ENCODE measurements at places on chromosomes 2 and 18.

- no peak for DNase-seq
- H3K27me3 ChIP-seq, result no peaks in the 10 kb centered on the region
- peak overlapping the region; percentile 98 for H3K27ac ChIP-seq
- peak overlapping the region; percentile 78 for H3K4me3 ChIP-seq
- H3K36me3 ChIP-seq, result no peaks in the 10 kb centered on the region
Observed at GRCh38 chr2:70089983-70090525, 2.8 kb downstream of the PCBP1 start.

GRCh38 chr2:1715184-1716013 is 28.9 kb downstream of the PXDN start:
- no peaks in the 10 kb centered on the region for H3K36me3 ChIP-seq
- H3K27me3 ChIP-seq, result no peaks in the 10 kb centered on the region
- H3K27ac ChIP-seq, result peak overlapping the region; percentile 60
- peak; percentile 69 for DNase-seq

DNA sequence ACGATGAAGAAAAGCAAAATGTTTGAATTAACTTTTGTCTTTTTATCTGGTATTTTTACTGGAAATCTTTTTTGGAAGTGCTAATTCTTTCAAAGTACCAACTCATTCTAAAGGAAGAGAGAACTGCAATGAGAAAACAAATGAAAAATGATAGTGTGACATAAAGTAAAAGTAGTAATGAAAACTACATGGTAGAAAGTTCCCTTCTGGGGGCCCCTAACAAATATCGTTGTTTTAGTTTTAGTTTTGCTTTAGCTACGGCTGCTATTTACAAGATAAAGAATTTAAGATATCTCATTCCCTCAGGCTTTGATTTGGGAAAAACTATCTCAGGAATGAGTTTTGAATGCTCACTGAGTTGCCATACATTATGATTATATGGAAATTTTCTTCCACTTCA is 161.4 kb downstream of the XIRP2 start:
- H3K4me3 ChIP-seq, result no peak overlapping the region
- no peak overlapping the region for H3K27ac ChIP-seq
- H3K4me1 ChIP-seq, result no peaks in the 10 kb centered on the region
- H3K27me3 ChIP-seq, result no peaks in the 10 kb centered on the region
- no peaks in the 10 kb centered on the region for H3K36me3 ChIP-seq

GRCh38 chr2:149155196-149155969 is 116.9 kb downstream of the LYPD6B start:
- DNase-seq, result no peak
- no peaks in the 10 kb centered on the region for H3K36me3 ChIP-seq
- no peaks in the 10 kb centered on the region for H3K4me1 ChIP-seq
- no peak overlapping the region for H3K4me3 ChIP-seq
- H3K27me3 ChIP-seq, result no peaks in the 10 kb centered on the region

- H3K27ac ChIP-seq, result no peak overlapping the region
- H3K27me3 ChIP-seq, result peaks cover 3% of the 10 kb centered on the region
- no peaks in the 10 kb centered on the region for H3K4me1 ChIP-seq
- DNase-seq, result no peak
Observed at GRCh38 chr2:238239543-238239862, 335 bp downstream of the HES6 start.

DNA sequence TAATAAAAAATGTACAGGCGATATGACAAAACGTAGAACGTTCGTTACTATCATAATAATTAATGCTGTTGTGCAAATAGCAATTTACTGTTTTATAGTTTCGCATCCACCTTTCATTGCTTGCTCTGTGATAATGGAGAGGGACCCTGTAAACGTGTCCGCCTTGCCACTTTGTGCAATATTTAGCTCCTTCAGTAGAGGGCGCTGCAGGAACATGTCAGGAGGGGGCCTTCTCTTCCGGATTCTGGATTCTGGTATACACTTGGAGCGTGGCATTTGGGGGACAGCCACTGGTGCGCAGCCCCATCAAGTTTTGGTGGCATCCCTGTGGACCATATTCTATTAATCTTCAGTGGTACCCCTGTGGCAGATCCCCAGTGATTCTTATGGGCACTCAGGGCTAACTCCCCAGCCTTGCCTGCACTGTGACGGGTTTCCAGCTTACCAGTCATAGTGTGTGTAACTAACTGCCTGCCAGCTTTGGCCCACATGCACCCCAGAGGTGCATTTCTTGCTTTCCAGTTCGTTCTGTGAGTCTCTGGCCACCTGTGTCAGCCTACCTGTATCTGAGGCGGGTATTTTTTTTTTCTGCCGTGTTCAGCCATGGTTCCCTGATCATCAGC is 140.3 kb downstream of the CYRIA start:
- no peaks in the 10 kb centered on the region for H3K27me3 ChIP-seq
- no peaks in the 10 kb centered on the region for H3K36me3 ChIP-seq
- no peak overlapping the region for H3K4me3 ChIP-seq
- no peak overlapping the region for H3K27ac ChIP-seq

DNA sequence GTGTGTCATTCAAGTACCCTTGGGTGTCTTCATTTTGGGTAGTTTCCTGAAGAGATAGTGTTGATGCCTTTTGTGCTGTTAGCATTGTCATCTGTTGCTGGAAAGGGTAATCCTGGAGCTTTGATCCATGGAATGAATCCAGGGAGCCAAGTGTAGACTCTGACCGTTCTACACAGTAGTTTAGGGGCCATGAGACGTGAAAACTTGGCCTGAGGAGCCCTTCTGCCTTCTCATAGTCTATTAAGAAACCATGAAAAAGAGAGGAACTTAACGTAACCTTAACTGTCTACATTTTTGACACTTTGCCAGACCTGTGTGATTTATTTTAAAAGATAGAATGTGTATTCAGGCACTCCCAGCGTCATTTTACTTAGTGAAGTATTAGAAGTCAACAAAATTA is 194.0 kb downstream of the BABAM2 start:
- H3K27ac ChIP-seq, result no peak overlapping the region
- H3K27me3 ChIP-seq, result no peaks in the 10 kb centered on the region
- no peaks in the 10 kb centered on the region for H3K4me1 ChIP-seq
- DNase-seq, result no peak
- no peak overlapping the region for H3K4me3 ChIP-seq

- H3K4me3 ChIP-seq, result no peak overlapping the region
- no peak overlapping the region for H3K27ac ChIP-seq
- no peaks in the 10 kb centered on the region for H3K36me3 ChIP-seq
- H3K27me3 ChIP-seq, result no peaks in the 10 kb centered on the region
Observed at GRCh38 chr18:36527740-36528455, 230.4 kb downstream of the FHOD3 start.

DNA sequence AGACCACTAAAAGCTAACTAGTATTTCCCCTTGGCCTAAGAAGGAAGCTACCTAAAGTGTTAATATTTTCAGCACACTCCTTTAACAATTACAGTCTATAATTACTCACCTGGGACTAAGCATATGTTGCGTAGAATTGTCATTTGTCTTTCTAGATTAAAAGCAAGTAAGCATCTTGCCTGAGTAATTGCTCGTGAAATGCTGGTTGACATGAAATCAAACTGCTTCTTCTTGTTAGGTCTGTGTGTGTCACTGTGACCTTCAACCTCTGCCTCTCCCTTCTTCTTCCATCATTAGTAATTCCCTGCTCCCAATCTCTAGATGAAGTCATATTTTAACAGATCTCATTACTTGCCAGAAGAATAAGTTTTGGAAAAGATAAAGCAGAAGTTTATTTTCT is 212.2 kb downstream of the XIRP2 start:
- H3K4me1 ChIP-seq, result no peaks in the 10 kb centered on the region
- H3K27ac ChIP-seq, result no peak overlapping the region
- H3K36me3 ChIP-seq, result no peaks in the 10 kb centered on the region
- no peaks in the 10 kb centered on the region for H3K27me3 ChIP-seq

DNA sequence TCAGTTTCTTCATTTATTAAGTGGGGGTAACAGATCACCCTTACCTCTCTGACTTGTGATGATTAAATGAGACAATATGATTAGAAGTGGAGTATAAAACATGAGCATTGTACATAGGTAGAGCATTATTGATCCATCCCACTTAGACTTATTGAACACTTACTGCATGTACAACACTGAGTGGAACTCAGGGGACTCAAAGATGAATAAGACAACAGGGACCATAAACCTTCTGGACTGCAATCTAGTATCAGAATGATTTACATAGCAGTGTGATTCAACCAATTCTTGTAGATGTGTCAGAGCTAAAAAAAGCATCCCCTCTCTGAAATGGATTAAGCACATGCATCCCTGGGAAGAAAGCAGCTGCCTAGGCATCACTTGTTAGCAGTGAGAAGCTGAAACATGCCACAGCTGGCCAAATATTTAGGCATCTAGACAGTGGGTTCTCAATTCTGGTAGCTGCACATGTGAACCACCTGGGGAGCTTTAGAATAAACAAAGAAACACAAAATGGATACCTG is 111.5 kb downstream of the CYRIA start:
- no peaks in the 10 kb centered on the region for H3K27me3 ChIP-seq
- H3K4me3 ChIP-seq, result no peak overlapping the region
- no peak for DNase-seq

DNA sequence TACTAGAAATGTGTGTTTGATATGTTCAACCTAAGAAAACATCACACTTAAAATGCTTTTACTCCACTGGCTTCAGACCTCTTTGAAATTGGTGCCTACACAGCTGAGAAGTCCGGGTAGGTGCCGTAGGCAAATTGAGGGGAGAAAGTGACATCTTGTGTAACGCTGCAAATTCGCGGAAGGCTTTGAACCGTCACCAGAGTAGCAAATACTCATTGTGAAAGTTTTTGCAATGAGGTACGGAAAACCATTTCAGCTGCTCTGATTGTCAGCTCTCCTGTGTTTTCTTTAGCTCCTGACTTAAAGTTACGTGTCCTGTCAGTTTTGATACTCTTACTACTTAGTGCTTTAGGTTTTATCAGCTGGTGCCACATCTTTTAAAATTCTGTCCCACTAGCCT is 224.5 kb downstream of the FAM210A start:
- peaks cover 13% of the 10 kb centered on the region for H3K36me3 ChIP-seq
- peaks cover 8% of the 10 kb centered on the region for H3K4me1 ChIP-seq
- H3K27ac ChIP-seq, result peak overlapping the region; percentile 90
- no peaks in the 10 kb centered on the region for H3K27me3 ChIP-seq

DNA sequence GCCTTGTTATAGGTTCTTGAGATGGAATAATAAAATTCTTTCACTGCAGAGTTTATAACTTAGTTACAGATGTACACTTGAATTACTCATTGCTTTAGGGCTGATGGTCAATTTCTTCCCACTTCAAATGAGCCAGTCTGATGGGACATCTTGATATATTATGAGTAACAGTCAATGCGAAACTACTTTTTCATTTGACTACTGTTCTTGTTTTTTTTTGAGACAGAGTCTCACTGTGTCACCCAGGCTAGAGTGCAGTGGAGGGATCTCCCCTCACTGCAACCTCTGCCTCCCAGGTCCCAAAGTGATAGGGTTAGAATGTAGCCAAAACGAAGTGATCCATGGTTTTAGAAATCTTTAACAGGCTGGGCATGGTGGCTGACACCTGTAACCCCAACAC is 57.1 kb downstream of the ST3GAL5 start:
- no peaks in the 10 kb centered on the region for H3K36me3 ChIP-seq
- no peak overlapping the region for H3K4me3 ChIP-seq
- H3K4me1 ChIP-seq, result no peaks in the 10 kb centered on the region
- no peak for DNase-seq
- H3K27me3 ChIP-seq, result no peaks in the 10 kb centered on the region
- H3K27ac ChIP-seq, result no peak overlapping the region

- no peaks in the 10 kb centered on the region for H3K36me3 ChIP-seq
- peaks cover 6% of the 10 kb centered on the region for H3K4me1 ChIP-seq
- DNase-seq, result no peak
- no peak overlapping the region for H3K27ac ChIP-seq
- H3K4me3 ChIP-seq, result no peak overlapping the region
Observed at GRCh38 chr2:110126906-110127305, 11.3 kb upstream of the MALL start.

DNA sequence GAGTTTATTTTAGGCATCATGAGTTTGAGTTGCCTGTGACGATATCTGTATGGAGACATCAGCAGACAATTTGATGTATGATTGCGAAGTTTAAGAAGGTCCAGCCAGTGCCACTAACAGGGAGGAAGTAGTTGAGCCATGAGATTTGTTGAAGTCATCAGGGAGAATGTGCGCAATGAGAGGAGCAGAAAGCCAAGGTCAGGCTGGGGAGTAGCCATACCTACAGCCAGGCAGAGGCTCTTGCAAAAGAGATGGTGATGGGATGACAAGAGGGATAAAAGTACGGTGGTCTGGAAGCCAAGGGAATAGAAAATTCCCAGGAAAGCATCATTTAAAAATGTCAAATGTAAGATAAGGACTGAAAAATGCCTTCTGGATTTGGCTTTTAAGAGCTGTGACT is 51.2 kb downstream of the LIMS1 start:
- peaks cover 5% of the 10 kb centered on the region for H3K4me1 ChIP-seq
- no peaks in the 10 kb centered on the region for H3K36me3 ChIP-seq
- no peak for DNase-seq
- no peaks in the 10 kb centered on the region for H3K27me3 ChIP-seq
- H3K4me3 ChIP-seq, result no peak overlapping the region

DNA sequence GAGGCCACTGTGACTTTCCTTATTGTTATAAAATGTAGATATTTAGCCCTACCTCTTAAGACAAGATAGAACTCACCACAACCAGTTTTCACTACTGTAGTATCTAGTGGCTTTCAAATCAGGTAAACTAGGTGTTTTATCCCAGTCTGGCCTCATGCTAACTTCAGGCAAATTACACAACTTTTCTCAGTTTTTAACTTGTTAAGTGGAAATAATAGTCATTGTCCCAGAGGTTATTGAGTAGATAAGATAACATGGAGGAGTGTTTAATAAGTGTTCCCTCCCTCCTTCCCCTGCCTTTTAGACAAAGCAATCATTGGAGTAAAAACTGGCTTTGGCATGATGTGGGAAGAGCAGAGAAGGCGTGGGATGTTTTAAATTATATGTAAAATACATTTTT is 27.3 kb downstream of the ANXA4 start:
- no peak overlapping the region for H3K4me3 ChIP-seq
- H3K4me1 ChIP-seq, result peaks cover 7% of the 10 kb centered on the region
- DNase-seq, result no peak

DNA sequence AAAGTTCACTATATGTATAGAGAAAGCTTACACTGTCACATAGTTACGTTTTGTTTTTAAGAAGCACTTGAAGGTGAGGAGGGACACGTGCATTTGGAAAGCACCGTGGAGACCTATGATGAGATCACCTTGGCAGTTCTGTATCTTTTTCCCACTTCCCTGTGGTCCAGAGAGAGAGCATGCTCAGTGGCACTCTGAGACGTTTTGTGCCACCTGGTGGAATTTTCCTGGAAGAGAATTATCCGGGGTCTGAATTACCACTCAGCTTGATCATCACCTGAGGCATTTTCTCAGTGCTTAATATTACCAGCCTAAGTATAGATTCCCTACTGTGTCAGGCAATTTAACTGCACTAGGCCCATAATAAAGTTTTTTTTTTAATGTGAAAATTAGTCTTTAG is 469.4 kb upstream of the SMIM21 start:
- no peak overlapping the region for H3K4me3 ChIP-seq
- no peaks in the 10 kb centered on the region for H3K36me3 ChIP-seq
- H3K4me1 ChIP-seq, result no peaks in the 10 kb centered on the region
- H3K27me3 ChIP-seq, result no peaks in the 10 kb centered on the region

DNA sequence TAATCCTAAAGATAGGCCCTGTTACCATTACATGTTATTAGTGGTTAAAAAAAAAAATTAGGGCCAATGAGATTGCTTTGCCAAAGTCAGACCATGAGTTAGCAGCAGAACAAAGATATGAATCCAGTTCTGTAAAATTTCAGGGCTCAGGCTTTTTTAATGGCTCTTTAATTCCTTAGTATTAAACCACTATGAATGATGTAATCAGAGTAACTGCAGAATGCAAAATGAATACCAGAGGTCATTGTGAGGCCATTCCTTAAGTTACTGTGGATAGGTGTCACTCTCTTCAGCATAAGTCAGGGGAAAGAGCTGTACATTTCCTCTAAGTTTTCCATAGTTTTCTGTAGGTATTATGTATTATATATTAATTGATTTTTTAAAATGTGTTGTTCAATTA is 42.2 kb upstream of the TBR1 start:
- no peak for DNase-seq
- H3K27me3 ChIP-seq, result no peaks in the 10 kb centered on the region
- no peak overlapping the region for H3K4me3 ChIP-seq
- H3K36me3 ChIP-seq, result peaks cover 5% of the 10 kb centered on the region
